SJSA1 (cell line): ENCODE measurements at places on chromosomes 13 and 19.

DNA sequence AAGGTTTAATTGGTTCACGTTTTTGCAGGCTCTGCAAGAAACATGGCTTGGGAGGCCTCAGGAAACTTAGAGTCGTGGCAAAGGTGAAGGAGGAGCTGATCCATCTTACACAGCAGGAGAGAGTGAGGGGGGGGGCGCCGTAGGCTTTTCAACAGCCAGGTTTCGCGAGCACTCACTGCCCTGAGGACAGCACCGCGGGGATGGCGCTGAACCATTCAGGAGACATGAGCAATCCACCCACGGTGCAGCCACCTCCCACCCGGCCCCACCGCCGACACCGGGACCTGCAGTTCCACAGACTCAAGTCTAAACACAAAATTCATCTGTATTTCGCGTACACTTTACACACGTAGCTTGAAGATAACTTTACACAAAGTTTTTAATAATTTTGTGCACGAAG, 73.6 kb downstream of the KDM4B start:
- no peak for DNase-seq

DNA sequence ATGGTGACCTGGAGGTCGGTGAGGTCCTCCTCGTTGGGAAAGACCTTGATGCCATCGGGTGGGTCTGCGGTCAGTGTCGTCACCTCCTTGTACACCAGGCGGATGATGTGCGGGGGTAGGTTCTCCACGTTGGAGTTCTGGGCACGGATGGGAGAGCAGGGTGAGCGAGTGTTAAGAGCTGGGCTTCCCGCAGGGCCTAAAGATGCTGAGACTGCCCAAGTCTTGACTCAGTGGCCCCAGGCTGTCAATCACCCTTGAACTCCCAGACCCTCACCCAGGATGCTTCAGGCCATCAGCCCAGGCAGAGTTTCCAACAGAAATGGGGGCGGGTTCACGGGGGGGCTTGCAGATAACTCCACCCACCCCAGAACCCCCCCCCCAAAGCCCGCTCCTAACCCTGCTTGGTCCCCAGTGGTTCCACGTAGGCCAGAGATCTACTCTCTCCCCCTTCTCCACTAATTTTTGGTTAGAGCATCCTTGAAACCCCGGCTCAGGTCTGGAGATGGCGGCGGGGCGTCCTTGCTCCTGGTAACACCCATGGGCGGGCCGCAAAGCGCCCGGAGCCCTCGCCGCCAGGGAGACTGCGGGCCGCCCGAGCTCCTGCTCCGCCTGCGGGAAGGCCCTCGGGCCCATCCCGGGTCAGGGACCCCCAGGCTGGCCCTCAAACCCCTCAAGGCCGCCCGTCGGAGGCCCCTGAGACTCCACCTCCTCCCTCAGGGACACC, 600 bp downstream of the UBE2S start:
- DNase-seq, result no peak

DNA sequence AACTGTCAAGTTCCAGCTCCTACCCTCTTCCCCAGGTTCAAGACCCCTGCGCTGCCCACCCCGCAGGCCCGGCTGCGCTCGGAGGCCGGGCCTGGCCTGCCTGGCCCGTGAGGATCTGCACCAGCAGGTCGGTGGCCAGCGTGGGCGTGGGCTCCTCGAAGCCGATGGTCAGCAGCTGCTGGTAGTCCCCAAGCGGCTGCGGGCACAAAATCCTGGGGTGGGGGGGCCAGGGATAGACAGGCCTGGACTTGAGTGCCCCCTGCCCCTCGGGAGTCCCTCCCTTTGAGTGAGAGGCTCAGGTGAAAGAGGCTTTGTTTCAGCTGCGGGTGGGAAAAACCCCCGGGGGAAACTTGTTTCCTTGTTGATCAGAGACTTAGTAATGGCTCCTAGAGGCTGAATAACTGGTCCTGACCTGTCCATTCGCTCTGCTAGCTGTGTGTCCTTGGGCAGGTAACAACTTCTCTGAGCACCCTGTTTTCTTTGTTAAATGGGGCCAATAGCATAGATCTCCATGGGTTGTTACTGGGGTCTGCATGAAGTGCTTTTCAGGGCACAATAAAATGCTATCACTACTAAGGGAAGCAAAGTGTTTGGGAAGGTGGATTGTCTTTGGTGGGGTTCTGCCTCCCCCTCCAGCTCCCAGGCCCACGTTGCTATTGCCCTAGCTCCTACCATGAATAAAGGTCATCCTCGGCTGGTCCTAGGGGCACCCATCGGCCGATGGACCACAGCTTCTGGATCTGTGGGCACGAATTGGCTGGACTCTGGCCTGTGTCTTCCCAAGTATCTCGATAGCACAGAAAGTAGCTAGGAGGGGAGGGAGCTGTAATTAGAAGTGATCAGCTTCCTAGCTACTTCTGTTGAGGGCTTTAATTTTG, 3.5 kb downstream of the C19orf67 start:
- no peak for DNase-seq

DNA sequence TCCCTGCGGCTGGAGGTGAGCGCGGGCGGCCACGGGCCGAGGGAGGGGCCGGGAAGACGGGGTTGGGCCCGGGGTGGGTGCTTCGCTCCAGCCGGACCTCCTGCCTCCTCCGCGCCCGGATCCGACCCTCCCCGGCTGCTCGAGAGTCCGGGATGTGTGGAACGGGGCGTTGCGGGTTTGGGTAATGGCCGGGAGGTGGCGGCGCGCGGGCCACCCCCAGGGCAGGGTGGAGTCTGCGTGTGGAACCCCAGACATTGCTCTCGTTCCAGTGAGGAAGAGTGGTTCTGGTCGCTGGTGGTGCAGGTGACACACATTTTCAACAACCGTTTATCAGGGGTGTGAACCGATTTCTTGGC, 38.8 kb downstream of the ARHGEF7 start:
- no peak for DNase-seq

GRCh38 chr13:102688306-102688973, 6.4 kb downstream of the METTL21C start:
- DNase-seq, result no peak
